Foreskin keratinocyte (primary cell): ENCODE measurements at places on chromosomes 16 and 17.

GRCh38 chr16:85127379-85127723 lies 15.1 kb upstream of the CIBAR2 start:
- DNase-seq = no peak

DNA sequence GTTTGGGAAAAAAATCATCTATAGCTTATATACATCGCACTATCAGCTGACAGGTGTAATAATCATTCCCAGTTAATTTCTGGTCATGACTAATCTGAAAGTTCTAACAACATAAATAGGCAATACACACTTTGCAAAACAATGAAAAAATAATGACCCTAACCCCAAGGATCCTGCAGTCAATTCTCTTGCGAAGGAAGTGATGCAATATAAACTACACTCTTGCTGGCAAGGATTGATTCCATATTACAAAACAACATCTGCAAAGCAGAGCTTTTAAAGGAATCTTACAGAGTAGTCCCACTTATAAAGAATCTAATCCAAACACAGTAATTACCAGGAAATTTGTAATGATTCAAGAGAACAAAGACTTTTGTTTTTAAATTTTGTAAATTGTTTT lies 73.4 kb downstream of the MYO1D start:
- no peak for DNase-seq

GRCh38 chr16:1537138-1537577 lies 3.7 kb downstream of the TMEM204 start:
- no peak for DNase-seq

- DNase-seq = no peak
These were observed 248.6 kb upstream of the GSE1 start for GRCh38 chr16:85364323-85365040.

DNA sequence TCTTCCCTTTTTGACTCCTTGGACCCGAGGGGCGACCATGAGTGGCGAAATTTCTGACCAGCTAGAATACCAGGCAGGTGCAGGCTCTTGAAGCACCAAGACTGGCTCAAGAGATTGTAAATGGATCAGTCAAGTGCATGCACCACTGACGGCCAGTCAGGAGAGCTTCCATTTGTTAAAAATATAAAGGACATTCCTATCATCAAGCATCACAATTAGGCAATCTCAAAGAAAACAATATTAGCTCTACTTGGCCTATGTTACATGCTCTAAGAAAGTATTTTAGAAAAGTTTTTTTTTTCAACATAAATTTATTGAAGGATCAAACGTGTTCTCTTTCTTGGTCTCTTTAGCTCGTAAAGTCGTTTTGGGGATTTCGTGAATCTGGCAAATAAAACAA lies 1.5 kb upstream of the PRKCA start:
- no peak for DNase-seq

- no peak for DNase-seq
These were observed 6.3 kb upstream of the RGS9 start for GRCh38 chr17:65130832-65131231.

DNA sequence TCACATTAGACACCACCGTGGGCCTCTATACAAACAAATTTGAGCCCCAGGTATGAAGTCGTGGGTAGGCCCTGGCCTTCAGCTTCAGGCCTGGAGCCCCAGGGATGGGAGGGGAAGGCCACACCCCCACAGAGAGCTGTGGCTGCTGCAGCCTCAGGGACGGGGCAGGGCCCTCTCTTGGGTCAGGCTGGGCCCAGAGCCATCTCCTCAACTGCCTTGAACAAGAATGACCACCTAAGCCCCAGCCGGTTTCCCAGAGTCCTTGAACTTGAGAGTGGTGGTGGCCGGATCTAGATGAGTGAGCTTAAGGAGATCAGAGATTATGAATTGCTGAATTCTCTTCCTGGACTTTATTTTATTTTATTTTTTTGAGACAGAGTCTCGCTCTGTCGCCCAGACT lies 18.6 kb downstream of the SCNN1B start:
- DNase-seq = no peak

DNA sequence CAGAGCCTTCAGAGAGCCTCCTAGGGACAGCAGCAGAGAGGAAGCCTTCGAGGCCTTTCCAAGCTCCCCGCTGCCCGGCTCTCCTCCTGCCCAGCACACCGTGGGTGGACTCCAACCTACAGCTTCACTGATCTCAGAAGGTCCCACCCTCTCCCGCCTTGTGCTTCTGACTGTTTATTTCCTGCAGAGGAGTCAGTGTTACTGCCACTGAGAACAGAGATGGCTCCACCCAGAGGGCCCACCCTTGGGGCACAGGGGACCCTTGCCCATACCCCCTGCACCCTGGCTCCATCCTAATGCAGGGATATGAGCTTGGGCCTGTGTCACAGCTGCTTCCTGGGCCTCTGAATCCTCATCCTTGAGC lies 52.8 kb upstream of the TOB1 start:
- DNase-seq = no peak

DNA sequence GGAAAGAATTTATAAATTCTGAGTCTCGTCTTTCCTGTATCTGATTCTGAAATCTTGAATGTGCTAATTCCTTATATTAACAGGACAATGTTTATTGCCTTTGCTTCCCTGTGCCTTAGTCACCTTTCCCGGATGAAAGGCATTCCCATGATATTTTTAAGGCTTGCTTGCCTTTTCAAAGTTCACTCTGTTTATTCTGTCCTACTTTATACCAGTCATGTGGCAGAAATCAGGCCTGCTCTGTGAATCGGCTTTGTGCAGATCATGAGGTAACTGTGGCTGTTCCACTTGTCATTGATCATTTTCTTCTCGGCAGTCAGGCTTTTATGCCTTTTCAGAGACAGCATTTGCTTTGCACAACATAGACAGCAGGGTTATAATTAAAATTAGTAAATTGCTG lies 28.8 kb upstream of the ABCC11 start:
- DNase-seq = no peak

GRCh38 chr16:58042886-58043515 lies 17.4 kb downstream of the MMP15 start:
- no peak for DNase-seq

- no peak for DNase-seq
These were observed 50.2 kb downstream of the SDK2 start for GRCh38 chr17:73594025-73594424.

GRCh38 chr17:8832711-8833352 lies 33.7 kb upstream of the MFSD6L start:
- no peak for DNase-seq

DNA sequence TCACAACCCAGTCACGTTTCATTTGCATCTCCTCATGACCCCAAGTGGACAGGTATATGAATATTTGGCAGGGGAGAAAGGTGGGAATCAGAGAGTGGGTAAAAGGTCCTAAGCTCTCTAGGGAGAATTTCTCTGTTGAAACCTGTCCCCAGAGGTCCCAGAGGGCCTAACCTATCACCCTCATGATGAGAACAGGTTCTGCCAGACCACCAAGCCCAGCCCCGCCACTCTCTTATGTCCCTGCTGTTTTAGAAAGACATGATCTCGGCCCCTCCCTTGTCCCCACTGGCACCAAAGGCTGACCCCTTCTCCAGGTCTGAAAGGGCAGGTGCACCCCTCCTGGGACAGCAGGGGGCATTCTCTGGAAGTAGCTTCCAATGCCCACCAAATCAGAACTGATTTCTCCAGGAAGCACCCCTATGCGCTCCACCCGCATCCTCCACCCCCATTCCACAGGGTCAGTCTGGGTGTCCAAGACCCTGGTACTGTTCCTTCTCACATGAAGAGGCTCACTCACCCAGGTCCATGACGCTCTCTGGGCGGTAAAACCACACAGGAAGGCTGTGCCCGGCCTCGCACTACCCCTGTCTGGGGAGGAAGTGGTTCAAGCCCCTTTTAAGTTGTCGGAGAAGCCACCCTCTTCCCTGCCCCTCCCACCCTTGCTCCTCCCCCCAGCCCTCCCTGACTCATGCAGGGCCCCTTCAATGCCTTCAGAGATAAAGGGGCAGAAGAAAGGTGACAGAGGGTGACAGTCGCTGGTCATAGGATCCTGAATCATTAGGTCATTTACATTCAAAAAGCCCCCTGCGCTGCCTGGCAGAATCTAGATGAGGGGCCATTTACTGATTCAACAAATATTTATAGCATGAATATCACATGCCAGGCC lies at the start of gene CCR7:
Gene CCR7 (minus strand): TSS at position 590 of the 886 bp plus-strand sequence. CDS start 63 bp downstream, at position 527.
- DNase-seq = no peak

DNA sequence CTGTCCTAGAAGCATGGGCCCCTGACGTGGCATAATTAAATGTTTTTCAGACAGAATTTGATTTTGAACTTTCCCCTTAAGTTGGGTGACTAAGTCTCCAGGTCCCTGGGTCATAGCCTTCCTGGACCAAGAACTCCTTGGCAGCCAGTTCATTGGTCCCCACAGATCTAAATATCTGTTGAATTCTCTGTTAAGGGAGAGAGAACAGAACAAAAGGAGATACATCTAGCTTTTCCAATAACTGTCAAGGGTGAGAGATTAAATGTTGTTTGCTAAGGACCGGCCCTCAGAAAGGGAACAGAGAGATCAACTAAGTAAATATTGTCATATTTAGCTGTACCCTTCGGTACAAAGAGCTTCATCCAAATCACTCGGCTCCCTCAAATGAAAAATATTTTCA lies 78.2 kb upstream of the NOL11 start:
- no peak for DNase-seq

- no peak for DNase-seq
These were observed 188.7 kb upstream of the TNRC6C start for GRCh38 chr17:77769762-77770161.

- DNase-seq = peak; percentile 75
These were observed 28.6 kb downstream of the MYO18A start for GRCh38 chr17:29151567-29151966.

DNA sequence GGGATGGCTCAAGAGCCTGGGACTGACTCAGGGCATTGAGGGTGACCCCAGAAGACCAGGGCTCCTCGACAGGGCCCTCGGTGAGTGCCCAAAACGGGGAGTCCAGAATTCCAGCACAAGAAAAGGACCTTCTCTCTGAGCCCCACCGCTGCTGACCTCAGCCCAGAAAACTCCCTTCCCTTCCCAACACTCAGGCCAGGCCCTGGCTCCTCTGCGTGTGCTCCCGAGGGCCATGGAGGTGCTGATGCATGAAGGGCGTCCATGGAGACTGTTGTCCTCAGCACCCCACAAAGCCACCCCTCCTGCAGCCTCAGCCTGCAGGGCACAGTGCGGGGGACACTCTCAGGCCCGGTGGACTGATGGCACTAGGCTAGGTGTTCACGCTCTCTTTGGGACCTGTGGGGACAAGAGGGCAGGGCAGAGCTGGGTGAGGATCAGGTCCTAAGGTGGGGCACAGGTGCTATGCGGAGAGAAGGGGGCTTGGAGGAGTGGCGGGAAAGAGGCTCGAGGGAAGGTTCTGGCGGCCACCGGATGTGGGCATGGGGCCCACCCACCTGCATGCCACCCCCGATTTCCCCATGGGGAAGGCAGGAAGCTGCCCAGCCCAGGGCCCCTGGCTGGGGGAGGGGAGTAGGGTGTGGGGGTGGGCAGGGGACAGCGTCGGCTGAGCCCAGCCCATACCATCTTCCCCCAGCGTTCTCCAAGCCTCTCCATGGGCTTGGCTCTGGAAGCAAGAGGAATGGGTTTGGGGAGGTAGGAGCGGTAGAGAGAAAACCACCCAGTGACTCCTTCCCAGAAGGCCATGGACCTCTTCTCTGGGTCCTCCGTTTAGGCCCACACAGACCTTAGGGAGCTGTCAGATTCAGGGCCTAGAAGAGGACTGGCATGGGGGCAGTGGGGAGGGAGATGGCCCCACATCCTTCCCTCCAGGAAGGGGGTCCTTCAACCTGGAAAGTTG lies 4.5 kb upstream of the TSPOAP1 start:
- no peak for DNase-seq

DNA sequence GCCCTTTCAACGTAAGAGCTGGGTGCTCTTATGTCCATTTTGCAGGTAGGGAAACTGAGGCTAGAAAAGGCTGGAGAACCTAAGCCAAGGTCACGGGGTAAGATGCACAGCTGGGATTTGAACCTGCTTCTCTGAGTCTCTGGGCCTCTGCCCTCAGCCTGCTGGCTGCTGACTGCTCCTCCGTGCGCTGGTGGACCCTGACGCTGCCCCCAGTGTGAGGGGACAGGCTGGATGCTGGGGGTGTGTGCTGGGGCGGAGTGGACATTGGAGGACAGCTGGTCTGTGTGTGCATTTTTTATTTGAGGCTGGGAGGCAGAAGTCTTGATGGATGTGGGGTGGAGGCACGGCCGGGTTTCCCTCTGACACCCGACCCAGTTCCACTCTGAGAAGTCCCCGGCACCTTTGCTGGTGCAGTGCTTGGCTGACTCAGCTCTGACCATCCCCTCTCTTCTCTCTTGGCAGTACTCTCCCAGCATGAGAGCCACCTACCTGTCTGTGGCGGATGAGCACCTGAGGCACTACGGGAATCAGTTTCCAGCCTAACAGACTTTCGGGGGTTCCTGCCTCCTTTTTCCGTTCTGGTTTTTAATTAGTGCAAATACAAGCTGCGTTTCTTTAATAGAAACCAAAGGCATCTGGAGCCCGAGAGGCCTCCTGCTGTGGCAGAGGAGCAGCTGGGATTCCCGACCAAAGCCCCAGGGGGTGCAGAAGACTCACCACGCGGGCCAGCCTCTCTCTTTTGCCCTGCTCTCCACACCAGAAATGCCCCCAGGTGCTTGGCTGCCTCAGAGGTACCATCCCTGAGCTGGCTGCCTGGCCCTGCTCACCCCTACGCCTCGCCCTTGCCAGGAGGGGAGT lies 14.1 kb upstream of the DNAI2 start:
- no peak for DNase-seq

GRCh38 chr17:64173646-64174045 lies 43.7 kb upstream of the ERN1 start:
- DNase-seq = no peak

GRCh38 chr16:85286066-85286831 lies 174.0 kb upstream of the CIBAR2 start:
- DNase-seq = no peak

DNA sequence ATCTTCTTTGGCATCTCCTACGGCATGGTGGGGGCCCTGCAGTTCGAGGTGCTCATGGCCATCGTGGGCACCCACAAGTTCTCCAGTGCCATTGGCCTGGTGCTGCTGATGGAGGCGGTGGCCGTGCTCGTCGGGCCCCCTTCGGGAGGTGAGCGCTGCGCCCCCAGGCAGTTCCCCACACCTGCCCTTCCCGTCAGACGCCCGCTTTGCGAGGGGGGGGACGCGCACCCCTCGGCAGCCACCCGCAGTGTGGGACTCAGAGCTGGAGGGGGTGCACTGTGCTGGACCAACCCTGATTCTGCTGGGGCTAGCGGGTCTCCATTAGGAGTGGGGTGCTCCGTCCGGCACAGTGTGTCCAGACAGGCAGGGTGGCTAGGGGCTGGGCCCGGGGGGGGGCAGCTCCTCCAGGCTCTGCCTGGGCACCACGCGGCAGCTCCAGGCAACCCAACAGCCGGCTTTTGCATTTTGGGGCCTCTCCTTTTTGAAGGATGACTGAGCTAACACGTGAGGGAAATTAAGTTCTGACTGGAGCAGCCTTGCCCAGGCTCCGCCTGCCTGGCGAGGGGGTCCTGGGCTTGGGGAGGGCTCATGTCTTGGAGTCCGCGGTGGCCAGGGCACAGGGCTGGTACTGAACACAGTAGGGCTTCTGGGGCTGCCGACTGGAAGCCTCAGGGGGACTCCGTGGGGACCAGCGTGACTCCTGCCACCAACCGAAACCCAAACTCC lies 9.1 kb downstream of the SLC16A3 start:
- no peak for DNase-seq

GRCh38 chr16:89104303-89104702 lies 10.7 kb downstream of the ACSF3 start:
- DNase-seq = no peak

GRCh38 chr17:81178136-81179091 lies 12.4 kb upstream of the AATK start:
- no peak for DNase-seq
